CD4-positive, alpha-beta T cell (primary cell): ENCODE measurements at places on chromosomes 5 and 9. TPM values are rescaled to one million over a fixed set of nuclear protein-coding genes. Genes with fewer than 3 reads are reported as not detected.

GRCh38 chr5:132319975-132320374 is 25.8 kb downstream of the SLC22A4 start:
- H3K27ac ChIP-seq = no peak overlapping the region
- H3K36me3 ChIP-seq = peaks cover 7% of the 10 kb centered on the region
- H3K27me3 ChIP-seq = no peaks in the 10 kb centered on the region
- DNase-seq = no peak
- no peaks in the 10 kb centered on the region for H3K4me1 ChIP-seq

- peak; percentile 36 for DNase-seq
- H3K4me3 ChIP-seq = no peak overlapping the region
- no peaks in the 10 kb centered on the region for H3K27me3 ChIP-seq
Observed at GRCh38 chr9:93091453-93092081, 4.5 kb upstream of the CARD19 start.

DNA sequence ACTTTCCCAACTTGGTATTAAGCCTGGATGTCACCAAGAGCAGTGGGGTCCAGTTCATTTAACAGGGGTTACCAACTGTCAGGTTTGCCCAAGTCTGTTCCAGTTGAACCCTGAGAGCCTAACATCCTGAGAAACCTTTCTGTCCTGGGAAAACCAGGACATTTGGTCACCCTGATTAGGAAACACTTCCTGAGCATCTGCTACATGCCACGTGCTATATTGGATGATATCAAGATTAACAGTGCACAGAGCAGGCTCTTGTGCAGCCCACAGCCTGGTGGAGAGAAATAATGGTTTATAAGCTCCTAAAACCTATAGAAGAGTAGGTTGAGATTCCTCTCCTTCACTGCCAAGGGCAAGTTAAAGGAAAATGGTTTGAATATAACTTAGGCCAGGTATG is 102.9 kb upstream of the RAD23B start:
- H3K4me1 ChIP-seq = no peaks in the 10 kb centered on the region
- H3K27me3 ChIP-seq = no peaks in the 10 kb centered on the region
- no peak overlapping the region for H3K27ac ChIP-seq
- DNase-seq = no peak

DNA sequence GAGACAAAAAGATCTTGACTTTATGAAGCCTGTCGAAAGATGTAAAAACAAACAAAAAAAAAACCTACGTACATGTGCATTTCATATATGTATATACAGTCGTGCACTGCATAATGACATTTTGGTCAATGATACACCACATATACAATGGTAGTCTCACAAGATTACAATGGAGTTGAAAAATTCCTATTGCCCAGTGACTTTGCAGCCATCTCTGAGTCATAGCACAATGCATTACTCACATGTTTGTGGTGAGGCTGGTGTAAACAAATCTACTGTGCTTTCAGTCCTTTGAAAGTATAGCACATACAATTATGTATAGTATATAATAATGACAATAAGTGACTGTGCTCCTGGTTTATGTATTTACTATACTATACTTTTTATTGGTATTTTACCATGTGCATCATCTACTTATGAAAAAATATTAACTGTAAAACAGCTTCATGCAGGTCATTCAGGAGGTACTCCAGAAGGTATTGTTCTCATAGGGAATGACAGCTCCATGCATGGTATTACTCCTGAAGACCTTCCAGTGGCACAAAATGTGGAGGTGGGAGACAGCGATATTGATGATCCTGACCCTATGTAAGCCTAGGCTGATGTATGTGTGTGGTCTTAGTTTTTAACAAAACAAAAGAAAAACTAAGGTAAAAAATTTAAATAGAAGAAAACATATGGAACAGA is 73.7 kb upstream of the FST start:
- no peak for DNase-seq
- no peaks in the 10 kb centered on the region for H3K27me3 ChIP-seq
- no peak overlapping the region for H3K27ac ChIP-seq
- no peak overlapping the region for H3K4me3 ChIP-seq
- no peaks in the 10 kb centered on the region for H3K4me1 ChIP-seq

DNA sequence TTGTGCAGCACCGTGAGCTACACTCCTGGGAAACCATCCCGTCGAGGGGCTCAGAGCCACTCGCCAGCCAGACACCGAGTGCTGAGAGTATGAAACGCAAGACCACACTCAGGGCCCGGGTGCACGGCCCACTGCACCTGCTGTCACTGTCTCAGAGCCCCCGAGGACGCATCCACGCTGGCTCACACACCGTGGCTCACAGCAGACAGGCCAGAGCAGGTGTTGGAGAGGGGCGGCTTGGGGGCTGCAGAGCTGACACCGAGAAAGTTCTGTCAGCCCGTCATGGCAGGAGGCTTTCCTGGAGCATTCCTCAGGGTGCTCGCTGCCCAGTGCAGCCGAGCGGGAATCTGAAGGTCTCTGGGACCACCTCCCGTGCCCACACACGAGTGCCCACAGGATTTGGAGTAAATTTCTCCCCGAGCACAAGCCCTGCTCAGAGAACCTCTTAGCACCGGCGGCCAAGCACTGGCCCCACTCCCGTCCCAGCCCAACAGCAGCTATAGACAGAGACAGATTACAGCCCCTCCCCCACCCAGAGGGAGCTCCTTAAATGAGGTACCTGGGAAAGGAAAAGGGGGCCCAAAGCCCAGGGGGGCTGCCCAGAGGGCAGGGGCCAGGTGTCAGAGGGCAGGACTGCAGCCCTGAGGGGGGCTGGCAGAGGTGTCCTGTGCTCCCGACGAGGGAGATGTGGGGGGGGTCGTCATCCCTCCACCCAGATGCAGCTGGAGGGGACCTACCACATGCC is 56.0 kb upstream of the SARDH start:
- H3K4me1 ChIP-seq = peaks cover 8% of the 10 kb centered on the region
- no peaks in the 10 kb centered on the region for H3K27me3 ChIP-seq
- H3K27ac ChIP-seq = no peak overlapping the region

GRCh38 chr5:76560952-76561891 is 62.0 kb downstream of the F2RL2 start:
- H3K36me3 ChIP-seq = peaks cover 57% of the 10 kb centered on the region
- peaks cover under 1% of the 10 kb centered on the region for H3K4me1 ChIP-seq
- no peak for DNase-seq
- no peak overlapping the region for H3K4me3 ChIP-seq
- no peaks in the 10 kb centered on the region for H3K27me3 ChIP-seq

GRCh38 chr9:70480405-70480980 is 66.0 kb upstream of the KLF9 start:
- no peaks in the 10 kb centered on the region for H3K4me1 ChIP-seq
- no peak for DNase-seq
- H3K27me3 ChIP-seq = no peaks in the 10 kb centered on the region
- no peak overlapping the region for H3K27ac ChIP-seq
- H3K36me3 ChIP-seq = no peaks in the 10 kb centered on the region

DNA sequence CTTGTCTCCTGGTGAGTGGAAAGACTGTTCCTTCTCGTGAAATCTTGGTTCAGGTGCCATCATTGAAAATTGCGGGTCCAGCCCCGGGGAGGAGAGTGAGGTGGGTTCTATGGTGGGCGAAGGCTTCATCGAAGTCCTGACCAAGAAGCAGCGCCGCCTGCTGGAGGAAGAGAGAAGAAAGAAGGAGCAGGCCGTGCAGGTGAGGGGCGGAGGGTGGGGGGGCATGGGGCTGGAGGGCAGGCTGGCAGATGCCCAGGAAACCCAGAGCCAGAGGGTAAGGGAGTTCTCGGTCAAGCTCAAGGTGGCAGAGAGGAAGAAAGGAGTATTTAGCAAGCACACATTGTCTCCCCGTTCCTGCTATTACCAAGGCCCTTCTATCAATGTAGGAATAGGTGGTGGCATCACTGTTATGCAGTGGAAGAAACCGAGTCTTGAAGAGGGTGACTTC is 24.3 kb upstream of the POMT1 start:
- no peaks in the 10 kb centered on the region for H3K27me3 ChIP-seq
- no peak overlapping the region for H3K4me3 ChIP-seq
- peak; percentile 75 for DNase-seq

GRCh38 chr9:126144603-126145456 is 181.8 kb upstream of the MVB12B start:
- no peak overlapping the region for H3K4me3 ChIP-seq
- no peak overlapping the region for H3K27ac ChIP-seq
- H3K27me3 ChIP-seq = peaks cover 15% of the 10 kb centered on the region
- H3K36me3 ChIP-seq = no peaks in the 10 kb centered on the region

GRCh38 chr9:1217076-1217475 is 166.9 kb downstream of the DMRT2 start:
- no peaks in the 10 kb centered on the region for H3K4me1 ChIP-seq
- no peak overlapping the region for H3K4me3 ChIP-seq
- no peaks in the 10 kb centered on the region for H3K27me3 ChIP-seq

DNA sequence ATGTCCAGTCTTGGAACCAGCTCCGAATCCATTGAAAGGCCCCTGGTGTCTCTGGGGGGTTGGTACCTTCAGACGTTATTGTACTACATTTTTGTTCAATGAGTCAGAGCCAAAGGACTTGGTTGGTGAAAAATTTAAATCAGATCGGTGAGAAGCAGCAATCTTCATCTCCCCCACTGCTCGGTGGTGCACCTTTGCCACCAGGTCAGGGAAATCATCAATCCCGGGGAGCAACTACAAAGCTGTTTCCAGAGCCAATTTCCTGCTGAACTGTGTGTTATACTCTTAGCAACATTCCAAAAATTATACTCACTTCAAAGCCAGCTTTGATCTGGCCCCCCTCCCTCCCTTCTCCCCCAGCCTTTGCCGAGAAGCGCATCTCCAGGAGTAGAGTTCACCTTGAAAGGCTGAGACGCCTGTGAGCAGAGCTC is 375.2 kb upstream of the WWC1 start:
- no peaks in the 10 kb centered on the region for H3K4me1 ChIP-seq
- no peaks in the 10 kb centered on the region for H3K36me3 ChIP-seq
- DNase-seq = no peak
- H3K27ac ChIP-seq = no peak overlapping the region

DNA sequence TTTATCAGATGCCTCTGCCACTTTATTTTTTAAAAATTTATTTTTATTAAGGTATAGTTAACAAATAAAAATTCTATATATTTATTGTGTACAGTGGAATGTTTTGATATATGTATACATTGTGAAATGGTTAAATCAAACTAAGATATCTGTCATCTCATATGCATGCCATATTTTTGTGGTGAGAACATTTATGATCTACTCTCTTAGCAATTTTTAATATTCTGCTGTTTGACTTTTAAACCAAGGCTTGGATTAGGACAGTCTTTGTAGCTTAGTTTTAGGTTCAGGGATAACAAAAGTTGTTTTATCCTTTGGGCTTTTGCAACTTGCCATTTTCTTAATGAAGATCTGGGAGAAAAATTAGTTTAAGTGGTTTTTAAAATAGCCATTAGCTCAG is 46.0 kb upstream of the CDKN2B start:
- H3K4me1 ChIP-seq = no peaks in the 10 kb centered on the region
- DNase-seq = no peak
- H3K4me3 ChIP-seq = no peak overlapping the region
- no peak overlapping the region for H3K27ac ChIP-seq
- H3K27me3 ChIP-seq = no peaks in the 10 kb centered on the region
- H3K36me3 ChIP-seq = no peaks in the 10 kb centered on the region

- no peak for DNase-seq
- peaks cover 54% of the 10 kb centered on the region for H3K4me1 ChIP-seq
- H3K27me3 ChIP-seq = no peaks in the 10 kb centered on the region
- peak overlapping the region; percentile 9 for H3K4me3 ChIP-seq
- H3K36me3 ChIP-seq = peaks cover 7% of the 10 kb centered on the region
- H3K27ac ChIP-seq = no peak overlapping the region
Observed at GRCh38 chr9:112038017-112038408, 137.1 kb downstream of the SUSD1 start.

GRCh38 chr5:68403301-68403700 is 187.7 kb downstream of the PIK3R1 start:
- H3K27me3 ChIP-seq = no peaks in the 10 kb centered on the region
- H3K36me3 ChIP-seq = no peaks in the 10 kb centered on the region
- no peak overlapping the region for H3K27ac ChIP-seq
- H3K4me1 ChIP-seq = peaks cover 14% of the 10 kb centered on the region
- H3K4me3 ChIP-seq = no peak overlapping the region

DNA sequence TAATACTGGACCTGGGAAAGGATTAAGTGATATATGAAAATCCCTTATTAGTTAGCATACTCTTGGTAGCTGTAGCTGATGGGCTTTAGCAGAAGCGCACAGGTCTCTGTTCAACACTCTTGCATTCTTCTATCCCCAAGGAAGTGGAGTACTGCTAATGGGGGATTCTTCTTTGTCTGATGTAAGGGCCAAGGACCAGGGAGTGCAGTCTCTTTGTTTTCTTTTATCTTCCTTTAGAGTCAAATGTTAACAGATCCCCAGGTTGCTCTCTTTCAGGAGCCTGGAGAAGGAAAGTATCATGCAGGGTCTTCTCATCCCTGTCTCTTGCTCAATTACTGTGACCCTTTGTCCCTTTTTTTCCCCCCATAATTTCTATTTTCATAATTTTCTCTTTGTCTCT is 1146.9 kb upstream of the DMAC1 start:
- H3K27ac ChIP-seq = no peak overlapping the region
- H3K4me1 ChIP-seq = no peaks in the 10 kb centered on the region
- DNase-seq = no peak
- H3K36me3 ChIP-seq = no peaks in the 10 kb centered on the region
- no peak overlapping the region for H3K4me3 ChIP-seq

- H3K36me3 ChIP-seq = no peaks in the 10 kb centered on the region
- H3K4me1 ChIP-seq = no peaks in the 10 kb centered on the region
- no peak overlapping the region for H3K4me3 ChIP-seq
- DNase-seq = no peak
Observed at GRCh38 chr5:163964671-163965070, 459.3 kb downstream of the MAT2B start.

DNA sequence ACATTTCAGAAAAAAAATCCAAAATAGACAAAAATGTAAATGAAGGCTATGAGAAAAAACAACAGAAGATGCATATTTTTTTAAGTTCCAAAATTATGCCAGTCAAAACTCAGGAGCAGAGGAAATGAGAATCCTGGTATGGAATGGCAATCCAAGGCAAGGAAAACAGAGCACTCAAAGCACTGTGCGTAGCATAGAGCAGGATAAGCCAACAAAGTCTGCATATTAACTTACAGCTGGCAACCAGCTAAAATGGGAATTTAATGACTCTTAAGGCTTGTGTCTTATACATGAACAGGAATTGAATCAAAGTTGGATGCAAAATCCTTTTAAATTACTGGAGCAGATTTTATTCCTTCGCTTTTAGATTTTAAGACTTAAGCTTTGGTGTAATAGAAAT is 203.5 kb upstream of the DAPK1 start:
- no peaks in the 10 kb centered on the region for H3K4me1 ChIP-seq
- no peak for DNase-seq
- no peak overlapping the region for H3K27ac ChIP-seq
- peaks cover 3% of the 10 kb centered on the region for H3K27me3 ChIP-seq
- no peaks in the 10 kb centered on the region for H3K36me3 ChIP-seq
- no peak overlapping the region for H3K4me3 ChIP-seq

GRCh38 chr9:81225596-81225995 is 463.8 kb downstream of the TLE1 start:
- H3K27me3 ChIP-seq = no peaks in the 10 kb centered on the region
- no peaks in the 10 kb centered on the region for H3K36me3 ChIP-seq
- H3K27ac ChIP-seq = no peak overlapping the region
- no peaks in the 10 kb centered on the region for H3K4me1 ChIP-seq
- no peak for DNase-seq

Gene KCNV2
- not detected for total RNA-seq

Gene F2RL1
- total RNA-seq = 1.7 TPM

Gene ZFR
- 58.8 TPM for total RNA-seq

Gene TOR4A
- total RNA-seq = 0.67 TPM

Gene GPSM1
- total RNA-seq = 7.7 TPM

Gene SLC9A3
- 2.3 TPM for total RNA-seq

Gene CORO2A
- 8.5 TPM for total RNA-seq

Gene OBP2B
- total RNA-seq = not detected

Gene LTC4S
- total RNA-seq = 4.2 TPM

Gene NRG2
- 0.08 TPM for total RNA-seq

Gene SLC34A1
- not detected for total RNA-seq
